Mononuclear cell (primary cell): ENCODE measurements at places on chromosomes 16 and 17. TPM values are rescaled to one million over a fixed set of nuclear protein-coding genes. Genes with fewer than 3 reads are reported as not detected.

SPNS3 gene
- 2.5 TPM for total RNA-seq

IQCK gene
- total RNA-seq, result 1.9 TPM

HIGD1B gene
- not detected for total RNA-seq

SOST gene
- not detected for total RNA-seq

CD300LF gene
- 20.5 TPM for total RNA-seq

PROCA1 gene
- 0.94 TPM for total RNA-seq

DRC3 gene
- not detected for total RNA-seq

CPNE7 gene
- 0.52 TPM for total RNA-seq
